ENCODE measurements at places on chromosomes 3 and 15.

DNA sequence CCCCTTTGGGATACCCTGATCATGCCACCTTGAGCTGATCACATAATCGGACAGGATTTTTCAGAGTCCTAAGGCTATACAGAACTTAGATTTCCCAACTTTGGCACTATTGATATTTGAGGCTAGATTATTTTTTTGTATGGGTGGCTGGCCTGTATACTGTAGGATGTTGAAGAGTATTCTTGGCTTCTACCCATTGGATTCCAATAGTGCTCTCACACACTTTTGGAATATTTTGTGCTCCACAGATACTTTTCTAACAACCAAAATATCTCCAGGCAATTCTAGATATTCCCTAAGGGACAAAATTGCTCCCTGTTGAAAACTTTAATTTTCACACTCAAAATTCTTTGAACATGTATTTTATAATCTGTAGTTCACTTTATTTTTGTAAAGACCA, 125.1 kb downstream of the ABI3BP start:
- no peak for DNase-seq

GRCh38 chr3:31277582-31277981, 255.1 kb upstream of the STT3B start:
- no peak for DNase-seq

DNA sequence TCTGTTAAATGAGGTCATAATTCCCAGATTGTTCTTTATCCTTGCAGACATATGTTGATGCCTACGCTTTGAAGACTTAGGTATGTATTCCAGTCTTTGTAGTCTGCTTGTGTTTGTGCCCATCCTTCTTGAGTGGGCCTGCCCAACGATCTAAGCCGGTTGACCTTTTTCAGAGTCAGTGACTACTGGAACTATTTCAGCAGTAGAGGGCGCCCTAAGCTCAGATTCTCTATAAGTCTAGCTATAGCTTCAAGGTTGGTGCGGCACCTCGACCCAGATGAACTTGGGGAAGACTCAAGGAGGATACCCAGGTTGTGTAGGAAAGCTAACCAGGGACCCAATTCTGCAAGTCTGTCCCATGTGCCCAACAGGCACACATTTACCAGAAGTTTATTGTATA, 228.8 kb upstream of the PPP2R3A start:
- no peak for DNase-seq

DNA sequence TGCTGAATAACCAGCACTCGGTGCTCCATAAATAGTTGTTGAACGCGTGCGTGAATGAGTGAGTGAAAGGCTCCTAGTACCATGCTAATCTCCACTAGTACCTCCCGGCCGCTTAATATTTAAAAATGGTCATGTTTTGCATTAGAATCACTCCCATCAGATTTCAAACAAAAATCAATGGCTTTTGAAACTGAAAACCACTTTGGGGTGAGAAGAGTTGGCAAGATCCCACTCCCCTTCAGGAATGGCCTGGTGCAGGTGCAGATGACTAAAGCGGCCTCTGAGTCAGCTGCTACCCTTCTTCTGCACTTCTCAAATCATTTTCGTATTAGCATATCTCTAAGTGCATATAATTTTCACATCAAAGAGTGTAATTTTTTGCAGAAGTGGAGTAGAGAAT, 425.3 kb upstream of the PROK2 start:
- DNase-seq = no peak

- DNase-seq = no peak
These were observed 115.2 kb downstream of the USP13 start for GRCh38 chr3:179768080-179768479.

Data from stimulated activated CD4-positive, alpha-beta T cell treated with anti-CD3 and anti-CD28 coated beads, TNF-alpha, amount 100 ng/mL, for 1 hour (primary cell).